Upper lobe of right lung (tissue), 1 donor: ENCODE measurements at places on chromosomes 7 and 10.

- no peaks in the 10 kb centered on the region for H3K36me3 ChIP-seq
- H3K27me3 ChIP-seq: no peaks in the 10 kb centered on the region
- H3K27ac ChIP-seq: no peak overlapping the region
- DNase-seq: no peak
Observed at GRCh38 chr7:80771523-80771922, 133.1 kb downstream of the CD36 start.

GRCh38 chr7:112447406-112447805 is 2.9 kb upstream of the IFRD1 start:
- H3K4me3 ChIP-seq: no peak overlapping the region
- H3K4me1 ChIP-seq: peaks cover 4% of the 10 kb centered on the region
- no peak overlapping the region for H3K27ac ChIP-seq
- no peaks in the 10 kb centered on the region for H3K27me3 ChIP-seq

DNA sequence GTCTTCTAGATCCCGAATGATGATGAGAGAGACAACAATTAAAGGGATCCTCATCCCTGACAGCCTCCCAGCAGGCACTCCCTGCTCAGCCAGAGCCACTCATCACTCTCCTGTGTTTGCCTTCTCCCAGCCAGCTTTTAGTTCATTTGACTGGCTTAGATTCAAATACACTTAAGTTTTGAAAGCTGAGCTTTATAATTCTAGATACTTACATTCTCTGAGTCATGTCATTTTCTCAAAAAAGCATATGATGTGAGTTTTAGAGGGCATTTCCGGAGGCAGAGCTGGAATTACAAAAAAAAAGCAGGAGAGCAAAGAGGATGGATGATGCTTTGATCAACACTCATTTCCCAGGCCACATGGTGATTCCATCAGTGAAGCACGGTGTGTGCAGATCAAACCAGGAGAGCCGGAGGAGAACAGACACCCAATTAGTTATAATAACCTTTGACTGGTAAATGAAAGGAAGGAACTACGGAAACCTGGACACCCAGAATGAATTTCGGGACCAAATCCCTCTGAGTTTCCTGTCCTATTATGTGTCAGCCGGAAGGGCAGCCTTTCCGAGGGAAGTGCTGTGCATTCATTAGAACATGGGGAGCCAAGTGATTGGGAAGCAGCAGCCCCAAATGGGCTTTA is 81.5 kb upstream of the HPS1 start:
- no peak overlapping the region for H3K27ac ChIP-seq
- H3K4me1 ChIP-seq: no peaks in the 10 kb centered on the region
- no peak overlapping the region for H3K4me3 ChIP-seq
- no peaks in the 10 kb centered on the region for H3K36me3 ChIP-seq

DNA sequence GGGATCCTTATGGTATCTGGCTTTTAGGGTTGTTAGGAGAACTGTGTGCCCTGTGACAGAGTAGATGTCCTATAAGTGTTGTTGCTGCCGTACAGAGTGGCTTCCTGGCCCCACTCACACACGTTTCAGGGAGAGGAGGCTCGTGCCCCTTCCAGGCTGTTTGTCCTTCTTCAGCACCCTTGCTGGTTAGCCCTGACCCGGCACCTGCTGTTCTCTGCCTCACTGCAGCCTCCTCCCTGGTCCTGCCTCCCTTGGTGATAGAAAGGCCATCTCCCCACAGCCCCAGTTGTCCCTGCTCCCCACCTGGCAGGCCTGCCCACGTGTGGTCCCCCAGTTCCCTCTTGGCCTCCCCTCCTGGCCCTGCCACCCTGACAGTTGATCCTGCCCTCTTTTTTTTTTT is 2.3 kb downstream of the CLIP2 start:
- no peaks in the 10 kb centered on the region for H3K36me3 ChIP-seq
- peaks cover 31% of the 10 kb centered on the region for H3K4me1 ChIP-seq

GRCh38 chr7:84923348-84923747 is 263.5 kb downstream of the SEMA3D start:
- no peak for DNase-seq
- H3K27ac ChIP-seq: no peak overlapping the region
- H3K4me1 ChIP-seq: no peaks in the 10 kb centered on the region

DNA sequence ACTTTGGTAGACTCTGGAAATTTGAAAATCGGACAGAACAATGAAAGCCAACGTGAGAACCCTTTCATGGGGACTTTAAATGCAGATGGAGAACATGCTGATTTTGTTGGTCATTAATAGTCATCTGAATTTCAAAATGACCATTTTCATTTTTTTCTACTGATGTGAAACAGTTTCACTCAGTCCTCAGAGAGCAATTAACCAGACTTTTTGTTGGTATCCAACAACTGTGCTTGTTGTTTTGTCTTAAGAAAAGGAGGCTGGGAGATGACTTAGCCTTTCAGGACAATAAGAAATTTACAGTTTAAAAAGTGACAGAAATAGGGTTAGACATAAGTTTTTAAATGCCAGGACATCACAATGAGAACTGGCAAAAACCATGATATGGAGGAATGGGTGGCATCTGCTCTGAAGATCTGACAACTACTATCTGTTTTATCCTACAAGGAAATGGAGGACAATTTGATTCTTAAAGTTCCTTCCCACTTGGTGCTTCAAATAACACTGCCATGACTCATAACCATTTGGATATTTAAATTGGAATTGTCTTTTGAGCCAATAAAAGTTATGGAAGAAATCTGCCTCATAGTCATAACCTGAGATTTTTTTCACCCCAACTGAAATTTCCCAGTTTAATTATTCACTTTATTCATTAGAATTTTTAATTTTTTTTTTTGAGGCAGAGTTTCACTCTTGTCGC is 87.2 kb upstream of the HPS1 start:
- no peaks in the 10 kb centered on the region for H3K4me1 ChIP-seq
- no peaks in the 10 kb centered on the region for H3K36me3 ChIP-seq
- no peak overlapping the region for H3K27ac ChIP-seq

DNA sequence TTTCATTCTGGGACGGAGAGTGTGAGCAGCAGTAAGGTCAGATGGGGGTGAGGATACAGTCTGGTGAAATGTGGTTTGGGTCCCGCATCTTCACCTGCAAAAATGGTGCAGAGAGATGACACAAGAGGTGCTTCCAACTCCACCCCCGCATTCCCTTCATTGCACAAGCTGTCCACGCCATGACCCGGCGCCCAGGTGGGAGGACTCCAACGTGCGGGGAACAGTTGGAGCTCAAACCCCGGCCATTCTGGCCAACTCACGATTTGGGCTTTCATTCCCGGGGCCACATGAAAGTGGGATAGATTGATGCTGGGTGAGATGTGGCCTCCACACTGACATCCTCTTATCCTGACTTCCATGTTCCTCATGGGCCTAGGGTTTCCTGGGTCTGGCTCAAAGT is 34.6 kb upstream of the ZNF273 start:
- H3K27ac ChIP-seq: no peak overlapping the region
- H3K4me1 ChIP-seq: no peaks in the 10 kb centered on the region
- no peak overlapping the region for H3K4me3 ChIP-seq
- no peaks in the 10 kb centered on the region for H3K27me3 ChIP-seq
- no peak for DNase-seq
- no peaks in the 10 kb centered on the region for H3K36me3 ChIP-seq
